ENCODE measurements at places on chromosomes 2 and 18.

- ATAC-seq = no peak
These were observed 73.0 kb upstream of the SMIM21 start for GRCh38 chr18:75500545-75500944.

DNA sequence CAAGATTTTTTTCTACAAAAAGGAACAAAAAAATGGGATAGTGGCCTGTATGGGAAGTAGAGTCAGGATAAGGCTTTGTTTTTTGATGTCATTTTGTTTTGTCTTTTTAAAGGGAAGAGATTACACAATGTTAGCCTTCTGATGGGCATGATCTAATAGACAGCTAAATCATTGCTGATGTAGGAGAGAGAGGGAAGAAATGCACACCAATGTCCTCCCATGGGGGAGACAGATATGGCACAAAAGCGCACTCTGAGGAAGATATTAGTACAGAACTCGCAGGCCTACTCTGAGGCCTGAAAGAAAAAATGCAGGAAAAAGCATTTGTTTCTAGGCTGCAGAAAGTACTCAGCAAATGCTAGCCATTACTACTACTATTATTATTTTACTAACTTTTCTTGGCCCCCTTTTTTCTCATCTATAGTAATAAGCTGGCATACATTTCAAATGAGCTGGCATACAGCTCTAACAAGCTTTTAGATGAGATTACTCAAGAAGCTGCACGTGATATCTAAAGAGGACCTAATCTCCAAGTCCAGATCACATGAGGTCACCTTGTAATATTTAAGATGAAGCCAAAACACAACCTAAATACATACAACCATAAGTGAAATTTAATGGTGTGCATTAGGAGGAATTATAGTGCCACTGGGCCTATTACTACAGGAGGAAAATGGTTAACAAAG lies 269.4 kb upstream of the TANK start:
- ATAC-seq = no peak

DNA sequence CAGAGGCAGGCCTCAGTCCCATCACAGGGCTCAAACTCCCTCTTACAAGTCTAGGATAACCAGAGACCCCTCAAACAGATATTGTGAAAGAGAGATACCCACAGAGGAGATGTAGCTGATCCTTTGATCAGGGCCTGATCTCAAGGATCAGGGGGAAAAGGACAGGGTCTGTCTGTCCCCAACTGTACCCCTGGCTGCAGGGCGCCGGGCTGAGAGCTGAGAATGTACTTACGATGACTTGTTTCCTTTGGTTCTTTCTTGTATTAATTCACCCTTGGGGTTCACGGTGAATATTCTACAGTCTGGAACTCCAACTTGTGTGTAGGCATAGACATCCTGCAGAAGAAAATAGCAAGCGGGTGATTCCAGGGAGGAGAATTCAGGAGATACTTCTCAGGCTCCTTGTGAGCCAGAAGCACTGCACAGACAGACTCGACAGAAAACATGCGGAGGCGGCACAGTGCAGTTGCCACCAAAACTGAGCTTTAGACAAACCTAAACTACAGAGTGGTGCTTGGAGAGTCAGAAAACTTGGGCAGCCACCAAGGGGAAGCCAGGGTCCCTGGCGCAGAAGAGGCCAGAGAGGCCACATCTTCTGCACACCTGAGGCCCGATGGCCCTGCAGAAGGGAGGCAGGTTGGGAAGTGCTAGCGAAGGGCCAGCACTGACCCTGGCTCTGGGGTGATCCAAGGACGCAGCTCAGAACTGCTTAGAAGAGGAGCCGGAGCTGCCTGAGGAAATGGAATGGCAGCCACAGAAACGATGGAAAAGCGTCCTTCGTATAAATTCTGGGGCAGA lies 73.9 kb downstream of the EMILIN2 start:
- ATAC-seq = no peak

DNA sequence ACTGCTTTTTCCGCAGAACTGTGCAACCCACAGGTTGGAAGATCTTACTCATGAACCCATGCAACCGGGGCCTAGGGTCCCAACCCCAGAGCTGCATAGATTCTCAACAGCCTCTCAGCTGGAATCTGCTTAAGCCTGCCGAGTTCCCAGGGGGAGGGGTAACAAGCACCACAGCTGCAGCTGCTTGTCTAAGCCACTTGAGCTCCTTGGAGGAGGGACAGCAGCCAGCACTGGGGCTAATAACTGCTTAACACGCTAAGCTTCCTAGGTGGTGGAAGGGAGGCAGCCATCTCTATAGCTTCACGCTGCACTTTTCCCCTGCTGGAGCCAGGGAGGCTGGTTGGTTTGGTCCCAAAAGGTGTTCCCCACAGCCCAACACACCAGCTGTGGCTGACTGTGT lies 311.6 kb downstream of the DSC3 start:
- ATAC-seq = no peak

DNA sequence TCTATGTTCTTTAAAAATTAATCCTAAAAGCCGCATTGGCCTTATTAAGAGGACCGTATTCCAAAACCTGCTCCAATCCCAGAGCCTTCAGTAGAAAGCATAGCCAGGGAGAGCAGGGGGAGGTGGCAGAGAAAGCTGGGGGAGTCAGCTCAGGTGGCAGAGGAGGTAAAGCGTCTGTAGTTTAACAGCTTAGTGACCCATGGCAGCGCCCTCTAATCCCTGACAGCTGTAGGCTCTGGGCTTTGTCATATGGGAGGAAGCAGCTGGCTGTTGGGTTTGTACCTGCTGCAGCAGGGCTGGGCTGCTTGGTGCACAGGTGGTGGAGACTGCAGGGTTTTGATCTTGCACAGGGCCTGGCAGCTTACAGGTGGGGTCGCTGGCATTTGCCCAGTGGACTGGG lies 50.6 kb downstream of the THNSL2 start:
- ATAC-seq = no peak

DNA sequence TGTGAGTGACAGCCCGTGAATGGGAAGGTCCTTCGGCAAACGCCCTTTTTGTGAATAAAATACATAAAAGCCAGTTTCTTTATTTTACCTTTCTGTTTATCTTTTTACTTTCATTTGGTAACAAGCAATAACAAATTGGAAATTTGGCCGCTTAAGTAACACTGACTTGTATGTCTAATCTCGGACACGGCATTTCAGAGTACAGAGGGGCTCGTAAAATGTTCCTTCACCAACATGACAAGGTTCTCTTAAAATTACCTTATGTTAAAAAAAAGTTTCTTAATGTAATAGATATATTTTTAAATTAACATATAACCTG lies 558 bp upstream of the NEMP2 start:
- ATAC-seq = no peak

DNA sequence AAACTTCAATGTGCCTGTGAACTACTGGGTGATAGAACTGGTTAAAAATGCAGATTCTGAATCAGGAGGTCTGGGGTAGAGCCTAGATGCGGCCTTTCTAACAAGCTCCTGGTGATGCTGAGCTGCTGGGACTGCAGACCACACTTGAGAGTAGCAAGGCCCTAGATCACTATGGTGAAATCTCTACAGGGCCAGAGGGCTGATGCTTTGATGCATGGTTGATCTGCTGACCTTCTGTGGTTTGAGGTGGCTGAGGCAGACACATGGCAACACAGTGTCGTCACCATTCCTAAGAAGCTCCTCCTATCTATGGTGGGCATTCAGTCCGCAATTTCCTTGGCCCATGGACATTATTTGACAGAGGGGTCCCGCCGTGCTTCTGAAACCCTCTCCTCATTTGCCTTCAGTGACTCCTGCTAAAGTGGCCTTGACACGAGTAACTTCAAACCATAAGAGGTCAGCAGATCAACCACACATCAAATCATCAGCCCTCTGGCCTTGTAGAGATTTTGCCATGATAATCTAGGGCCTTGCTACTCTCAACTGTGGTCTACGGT lies 19.8 kb downstream of the CCDC68 start:
- ATAC-seq = no peak

- ATAC-seq = no peak
These were observed 229.3 kb upstream of the REV1 start for GRCh38 chr2:99719102-99719501.

DNA sequence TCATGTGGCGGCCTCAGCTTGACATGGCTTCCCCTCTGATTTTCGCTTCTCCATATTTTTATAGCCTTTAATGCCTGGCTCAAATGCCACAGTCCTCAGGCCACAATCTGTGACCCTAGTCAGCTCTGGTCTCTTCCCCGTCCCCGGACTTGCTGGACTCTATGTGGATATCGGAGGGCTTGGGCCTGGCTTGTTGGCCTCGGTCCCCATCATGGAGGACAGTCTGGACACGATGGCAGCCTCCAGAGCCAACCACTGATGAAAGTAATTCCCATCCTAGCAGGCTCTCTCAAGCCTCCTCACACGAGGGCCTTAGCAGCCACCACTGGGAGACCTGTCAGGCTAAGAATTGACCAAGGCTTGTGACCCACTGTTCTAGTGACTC lies 61.6 kb downstream of the LPIN1 start:
- ATAC-seq = no peak

- ATAC-seq = no peak
These were observed 771.0 kb downstream of the NRXN1 start for GRCh38 chr2:50260886-50261285.

- peak; percentile 39 for ATAC-seq
These were observed 1.8 kb upstream of the AGBL5 start for GRCh38 chr2:27049422-27050280.

- no peak for ATAC-seq
These were observed 34.1 kb upstream of the KCNF1 start for GRCh38 chr2:10877651-10878111.

GRCh38 chr2:88053296-88053695 lies 2.3 kb downstream of the KRCC1 start:
- ATAC-seq = no peak

GRCh38 chr2:182165202-182165601 lies 179.5 kb downstream of the PPP1R1C start:
- ATAC-seq = no peak

- ATAC-seq = peak; percentile 20
These were observed 6.9 kb downstream of the ACTR3 start for GRCh38 chr2:113896791-113897190.

- 0 out of 3 replicates have a peak, but pooled peaks have one; percentile 4 for ATAC-seq
These were observed 949 bp downstream of the CDC42EP3 start for GRCh38 chr2:37670378-37671008.

DNA sequence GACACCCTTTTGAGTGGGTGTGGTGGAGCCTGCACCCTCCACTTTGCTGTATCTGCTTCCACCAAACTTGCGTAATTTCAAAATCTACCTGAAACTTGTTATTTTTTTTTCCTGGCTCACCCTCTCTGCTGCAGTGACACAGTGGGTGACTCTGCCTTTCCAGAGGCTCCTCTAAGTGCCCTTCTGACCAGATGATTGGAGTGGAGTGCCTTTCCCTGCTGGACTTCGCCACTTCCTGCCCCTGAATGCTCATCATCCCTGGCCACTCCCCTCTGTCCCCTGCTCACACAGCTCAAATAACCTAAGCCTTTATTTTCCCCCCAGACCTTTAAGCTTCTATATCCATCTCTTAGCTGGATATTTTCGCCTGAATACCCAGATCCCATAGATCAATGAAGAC lies 777.5 kb upstream of the ID2 start:
- ATAC-seq = no peak

- peak; percentile 89 for ATAC-seq
These were observed 18.1 kb downstream of the EPAS1 start for GRCh38 chr2:46315103-46315890.

GRCh38 chr18:58310517-58310916 lies 266.5 kb downstream of the NEDD4L start:
- peak; percentile 18 for ATAC-seq

- peak; percentile 23 for ATAC-seq
These were observed 1.6 kb downstream of the KANSL1L start for GRCh38 chr2:210169516-210170195.

- ATAC-seq = no peak
These were observed 179.1 kb downstream of the RDH14 start for GRCh38 chr2:18381386-18381785.

- ATAC-seq = peak; percentile 98
These were observed 309.0 kb upstream of the GULP1 start for GRCh38 chr2:187982668-187983067.

DNA sequence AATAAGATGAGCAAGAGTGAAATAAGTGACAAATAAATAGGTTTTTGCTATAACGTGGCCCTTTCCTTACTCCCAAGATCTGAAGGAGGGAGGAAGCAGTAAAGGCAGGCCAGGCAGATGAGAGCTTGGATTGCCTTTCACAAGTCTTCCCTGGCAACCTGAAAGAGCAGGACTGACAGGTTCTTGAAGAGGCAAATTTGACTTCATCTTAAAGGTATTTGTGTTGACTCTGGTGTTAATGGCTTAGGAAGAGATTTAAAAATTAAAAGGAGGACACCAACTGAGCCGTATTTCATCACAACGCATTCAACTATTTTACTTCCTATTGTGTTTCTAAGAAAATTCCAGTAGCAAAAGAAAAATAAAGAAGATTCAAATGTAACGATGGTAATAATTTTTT lies 3.2 kb downstream of the STRN start:
- ATAC-seq = no peak

GRCh38 chr2:37894601-37895000 lies 30.5 kb upstream of the RMDN2 start:
- no peak for ATAC-seq

GRCh38 chr2:68969736-68970490 lies 4.5 kb upstream of the GKN1 start:
- ATAC-seq = no peak

GRCh38 chr2:190882856-190883582 lies 2.4 kb downstream of the GLS start:
- ATAC-seq = no peak

DNA sequence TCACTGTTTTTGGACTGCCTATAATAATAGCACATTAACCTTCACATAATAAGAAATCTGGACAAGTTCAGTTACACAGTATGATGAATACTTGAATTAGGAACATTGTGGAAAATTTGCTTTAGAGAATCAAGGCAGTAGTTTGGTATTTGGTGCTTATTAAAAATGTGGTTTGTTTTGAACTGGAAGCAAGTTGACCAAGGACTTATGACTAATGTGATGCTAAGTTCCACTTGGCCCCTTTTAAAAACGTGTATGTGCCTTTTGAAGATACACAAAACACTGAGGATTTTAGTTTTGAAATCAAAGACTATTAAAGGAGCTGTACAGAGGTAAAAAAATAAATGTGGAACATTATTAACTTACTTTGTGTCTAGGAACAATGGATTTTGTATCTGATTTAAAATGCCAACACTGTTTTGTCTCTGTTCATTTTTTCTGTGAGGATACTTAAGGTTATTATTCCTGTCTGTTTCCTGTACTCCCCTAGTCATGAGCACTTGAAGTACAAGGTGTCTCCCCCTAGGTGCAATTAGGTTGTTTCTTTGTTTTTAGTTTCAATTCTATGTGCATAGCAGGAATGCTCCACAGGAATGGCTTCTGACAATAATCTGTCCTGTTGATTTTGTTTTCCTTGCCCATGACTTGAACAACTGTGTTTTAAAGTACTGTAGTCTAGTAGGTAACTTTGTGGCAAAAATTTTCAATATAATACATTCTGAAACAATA lies 49.6 kb upstream of the PTH2R start:
- no peak for ATAC-seq

- ATAC-seq = peak; percentile 77
These were observed 7.1 kb downstream of the MREG start for GRCh38 chr2:216006164-216006663.

Measured in SK-N-SH treated with all-trans-retinoic acid at 6 μM for 48 hours (cell line).